ENCODE measurements at places on chromosomes 5 and 9.

- DNase-seq, result no peak
These were observed 15.4 kb upstream of the VPS13A start for GRCh38 chr9:77161966-77162365.

- no peak for DNase-seq
These were observed 466.8 kb upstream of the GRIN3A start for GRCh38 chr9:102205251-102205650.

DNA sequence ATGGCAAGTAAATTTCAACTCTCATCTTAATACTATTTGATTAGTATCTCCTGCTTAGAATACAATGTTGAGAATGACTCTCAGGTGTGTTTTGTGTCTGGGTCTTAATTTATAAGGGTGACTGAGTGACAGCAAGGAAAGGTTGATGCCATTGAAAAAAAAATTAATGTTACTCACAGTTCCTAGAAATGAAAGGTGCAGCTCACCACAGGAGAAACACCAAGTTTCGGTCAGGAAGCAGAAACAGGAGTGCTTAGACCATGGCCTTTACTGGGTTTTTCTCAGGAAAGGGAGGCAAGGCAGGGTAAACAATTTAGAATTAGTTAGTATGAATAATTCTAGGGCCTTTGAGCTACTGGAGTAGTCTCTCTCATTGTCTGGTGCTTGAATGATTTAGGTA lies 159.2 kb upstream of the C9orf72 start:
- DNase-seq, result no peak

DNA sequence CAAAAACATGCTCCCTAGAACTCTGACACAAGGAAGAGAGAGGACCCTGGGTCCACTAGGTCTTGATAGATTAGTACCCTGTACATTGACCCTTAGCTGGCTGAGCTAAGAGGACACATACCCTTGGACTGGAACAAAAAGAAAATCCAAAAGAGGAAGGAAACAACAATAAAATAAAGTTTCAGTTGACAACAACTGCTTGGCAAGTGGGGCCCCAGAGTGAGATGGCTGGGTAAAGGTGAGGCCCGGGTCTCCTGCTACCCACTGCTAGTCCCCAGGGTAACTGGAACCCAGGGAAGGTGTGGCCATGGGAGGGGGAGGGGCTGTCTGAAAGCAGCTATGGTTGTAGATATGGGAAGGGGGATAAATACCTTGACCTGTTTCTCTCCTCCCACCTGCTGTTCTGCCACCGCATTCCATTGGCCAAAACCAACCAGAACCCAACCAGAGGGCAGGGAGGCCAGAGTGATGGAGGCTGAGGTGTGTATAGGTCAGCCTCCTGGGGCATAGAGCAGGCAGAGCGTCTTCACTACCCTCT lies 11.7 kb downstream of the TAL2 start:
- no peak for DNase-seq

DNA sequence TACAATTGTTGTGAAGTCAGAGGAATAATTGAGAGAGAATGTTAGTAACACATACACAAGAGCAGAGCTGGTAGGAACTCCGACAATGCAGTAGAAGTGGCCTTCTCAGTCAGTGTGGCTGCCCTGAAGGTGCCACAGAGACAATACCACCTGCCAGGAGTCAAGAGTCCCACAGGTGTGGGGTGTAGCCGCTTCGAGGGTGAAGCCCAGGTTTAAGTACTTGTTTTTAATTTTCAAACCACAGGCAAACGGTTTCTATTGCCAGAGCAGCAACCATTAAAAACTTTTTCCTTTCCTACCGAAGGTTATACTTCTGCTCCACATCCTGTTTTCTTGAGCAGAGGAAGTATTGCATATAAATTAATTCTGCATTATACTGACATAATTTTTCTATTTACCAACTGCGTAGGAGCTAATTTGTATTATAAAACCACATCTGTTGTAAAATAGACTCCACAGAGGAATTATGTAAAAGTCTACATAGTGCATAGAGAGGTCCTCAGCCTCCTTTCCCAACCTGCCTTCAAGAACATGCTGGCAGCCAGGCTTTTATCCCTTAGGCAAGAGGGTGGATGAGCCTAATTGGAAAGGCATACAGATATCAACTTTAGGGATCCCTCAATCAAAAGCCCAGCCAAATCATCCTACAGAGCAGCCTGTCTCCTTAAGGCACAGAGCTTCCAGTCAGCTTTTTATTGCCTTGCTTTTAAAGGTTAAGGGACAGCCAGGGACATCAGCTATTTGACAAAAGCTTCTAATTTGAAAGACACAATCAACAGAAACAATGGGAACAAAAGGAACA lies 12.9 kb upstream of the ACTBL2 start:
- no peak for DNase-seq

GRCh38 chr5:117587111-117587510 lies 1012.5 kb upstream of the SEMA6A start:
- no peak for DNase-seq

- DNase-seq, result no peak
These were observed 60.6 kb downstream of the GRIN3A start for GRCh38 chr9:101677861-101678260.

DNA sequence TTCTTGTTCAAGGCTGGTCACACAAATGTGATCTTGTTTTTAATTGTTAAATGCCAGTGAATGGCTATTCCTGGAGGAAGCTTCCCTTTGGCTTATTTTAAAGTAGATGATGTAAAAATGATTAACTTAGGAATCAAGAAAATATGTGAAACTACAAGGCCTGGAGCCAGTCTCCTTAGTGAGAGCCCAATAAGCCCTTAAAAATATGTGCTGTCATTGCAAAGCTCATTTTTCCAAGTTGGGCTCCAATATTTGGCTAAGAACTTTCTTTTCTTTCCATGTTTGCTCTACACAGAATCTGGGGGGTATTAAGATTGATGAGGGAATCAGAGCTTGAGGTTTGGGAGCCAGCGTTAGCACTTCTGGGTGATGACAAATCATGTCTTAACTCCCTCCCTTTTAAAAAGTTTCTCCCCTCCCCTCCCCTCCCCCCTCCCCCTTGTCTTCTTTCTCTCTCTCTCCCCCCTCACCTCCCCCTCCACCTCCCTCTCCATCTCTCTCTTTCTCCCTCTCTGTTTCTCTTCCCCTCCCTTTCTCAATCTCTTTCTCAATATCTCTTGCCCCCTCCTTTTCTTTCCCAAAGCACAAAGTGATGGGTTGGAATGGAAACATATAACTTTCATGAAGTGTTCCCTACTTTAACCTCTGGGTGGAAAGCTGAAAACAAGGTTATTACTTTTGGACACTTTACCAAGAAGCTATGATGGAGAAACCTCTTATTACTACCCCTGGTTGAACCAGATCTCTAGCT lies 86.0 kb downstream of the FBXL7 start:
- no peak for DNase-seq

DNA sequence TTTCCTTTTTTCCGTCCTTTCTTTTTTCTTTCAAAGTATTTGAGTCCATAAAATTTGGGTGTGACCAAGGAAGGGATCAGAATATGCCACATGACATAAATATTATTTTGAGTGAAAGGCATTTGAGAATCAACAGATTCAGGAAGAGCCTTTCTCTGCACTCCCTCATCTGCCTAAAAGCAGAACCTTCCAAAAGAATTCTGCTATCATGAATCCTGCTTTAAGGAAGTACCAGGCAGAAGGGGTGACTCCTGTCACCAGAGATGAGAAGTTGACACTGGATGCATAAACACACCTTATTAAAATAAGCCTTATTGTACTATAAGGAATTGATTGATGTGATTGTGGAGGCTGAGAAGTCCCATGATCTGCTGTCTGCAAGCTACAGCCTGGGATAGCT lies 196.7 kb downstream of the SREK1 start:
- no peak for DNase-seq

GRCh38 chr9:70406434-70406862 lies 8.0 kb downstream of the KLF9 start:
- DNase-seq, result no peak

DNA sequence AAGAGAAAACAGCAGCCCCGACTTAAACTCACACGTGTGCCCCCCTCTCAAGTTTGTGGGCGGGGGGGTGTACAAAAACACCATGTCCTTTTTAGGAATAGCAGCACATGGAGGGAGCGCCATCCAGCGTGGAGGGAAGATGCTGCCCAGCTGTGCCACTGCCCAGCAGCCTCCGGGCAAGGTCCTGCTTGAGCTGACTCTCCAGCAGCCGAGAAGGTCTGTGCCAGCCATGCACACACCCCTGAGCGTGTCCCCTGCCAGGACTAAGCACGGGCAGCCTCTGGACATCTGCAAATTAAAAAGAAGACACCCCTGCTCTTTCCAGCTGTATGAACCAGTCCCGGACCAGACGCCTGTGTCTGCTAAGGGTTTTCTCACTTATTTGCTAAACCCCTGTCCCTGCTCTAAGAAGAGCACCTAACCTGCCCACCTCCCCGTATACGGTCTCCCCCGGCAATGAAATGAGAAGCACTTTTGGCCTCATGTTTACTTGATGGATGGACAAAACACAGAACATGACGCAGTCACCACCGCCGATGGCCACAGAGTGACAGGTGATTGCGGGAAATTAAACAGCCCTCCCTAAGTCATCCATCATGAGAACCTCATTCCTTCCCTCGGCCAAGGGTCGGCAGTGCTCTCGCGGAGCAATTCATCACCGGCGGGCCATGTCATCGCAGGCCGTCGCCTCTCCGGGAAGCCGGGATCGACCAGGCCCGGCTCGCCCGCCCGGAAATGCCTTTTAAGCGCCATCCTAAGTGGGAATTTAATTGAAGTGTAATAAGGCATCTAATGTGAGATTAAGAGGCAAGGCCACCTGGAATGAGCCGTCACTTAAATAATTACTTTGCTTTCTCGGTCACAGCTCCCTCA lies 96.9 kb downstream of the OLFM1 start:
- no peak for DNase-seq

DNA sequence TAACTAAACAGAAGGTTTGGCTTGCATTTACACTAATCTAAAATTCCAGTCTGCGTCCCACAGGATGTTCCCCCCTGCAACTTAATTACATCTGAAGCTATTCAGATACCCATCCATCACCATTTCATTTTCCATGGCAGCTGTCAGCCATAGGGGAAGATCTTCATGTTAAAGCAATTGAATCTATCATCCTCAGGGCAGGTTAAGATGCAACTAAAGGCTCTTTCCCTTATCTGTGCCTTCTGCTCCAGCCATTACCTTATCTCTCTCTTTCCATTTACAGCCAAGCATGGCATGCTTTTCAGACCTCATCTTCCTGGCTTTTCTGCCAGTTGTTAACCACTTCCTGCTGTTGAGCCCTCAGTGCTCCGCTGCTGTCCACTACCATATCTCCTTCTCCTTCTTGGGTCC lies 15.8 kb upstream of the HACD4 start:
- no peak for DNase-seq

DNA sequence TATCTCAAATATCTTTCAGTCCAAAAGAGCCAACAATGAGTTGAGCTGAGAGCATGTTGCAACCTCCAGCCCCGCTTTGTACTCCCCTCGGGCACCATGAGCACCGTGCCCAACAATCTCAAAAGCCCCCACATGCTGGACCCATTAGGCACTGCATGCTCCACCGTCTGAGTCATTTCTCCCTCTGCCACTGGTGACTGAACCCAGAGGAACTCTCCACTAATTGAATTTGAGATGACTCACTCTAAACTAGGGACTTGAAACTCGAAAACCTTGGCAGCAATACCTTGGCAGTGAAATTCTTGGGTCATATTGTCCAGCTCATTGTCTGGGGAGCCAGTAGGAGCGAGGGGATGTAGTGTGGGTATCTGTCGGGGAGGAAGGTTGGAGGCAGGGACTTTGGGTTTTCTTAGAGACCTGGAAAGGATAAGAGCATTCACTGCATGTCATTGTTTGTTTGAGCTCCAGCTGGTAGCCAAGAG lies 49.9 kb upstream of the SLIT3 start:
- DNase-seq, result no peak

- no peak for DNase-seq
These were observed 14.2 kb downstream of the TAL2 start for GRCh38 chr9:105676351-105676923.

DNA sequence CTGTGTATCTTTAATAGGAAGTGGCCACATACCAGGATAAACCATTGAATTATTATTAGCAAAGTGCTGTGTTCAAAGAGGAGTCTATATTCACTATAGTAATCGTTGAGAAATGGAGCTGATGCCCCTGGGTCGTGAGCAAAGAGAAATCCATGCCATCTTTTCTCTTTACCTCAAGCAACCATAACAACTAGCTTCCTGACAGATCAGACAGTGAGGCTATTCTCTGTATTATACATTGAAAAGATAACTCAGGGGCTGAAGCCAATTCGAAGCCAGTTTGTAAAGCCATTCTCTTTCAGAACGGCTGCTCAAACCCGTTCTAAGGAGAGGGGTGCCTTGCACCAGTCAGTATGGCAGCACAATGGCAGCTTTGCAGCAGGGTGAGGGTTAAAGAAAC lies 680.6 kb downstream of the SEMA5A start:
- no peak for DNase-seq

DNA sequence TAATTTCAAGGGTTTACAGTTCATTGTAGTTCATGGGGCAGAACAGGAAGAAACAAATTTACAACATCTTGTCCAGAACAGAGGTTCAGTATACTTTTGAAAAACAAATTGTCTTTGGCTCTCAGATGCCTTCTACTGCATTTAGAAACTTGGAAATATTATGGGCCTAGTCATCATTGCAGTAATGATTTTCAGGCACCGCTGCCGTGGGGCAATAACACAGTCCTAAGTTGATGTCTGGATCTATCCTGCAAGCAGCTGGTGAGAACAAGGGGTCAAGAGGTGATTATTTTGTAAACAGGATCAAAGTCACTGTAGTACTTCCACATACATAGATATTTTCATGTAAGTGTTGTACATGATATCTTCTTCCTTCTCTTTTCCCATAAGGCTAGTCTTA lies 82.5 kb upstream of the CAST start:
- no peak for DNase-seq

DNA sequence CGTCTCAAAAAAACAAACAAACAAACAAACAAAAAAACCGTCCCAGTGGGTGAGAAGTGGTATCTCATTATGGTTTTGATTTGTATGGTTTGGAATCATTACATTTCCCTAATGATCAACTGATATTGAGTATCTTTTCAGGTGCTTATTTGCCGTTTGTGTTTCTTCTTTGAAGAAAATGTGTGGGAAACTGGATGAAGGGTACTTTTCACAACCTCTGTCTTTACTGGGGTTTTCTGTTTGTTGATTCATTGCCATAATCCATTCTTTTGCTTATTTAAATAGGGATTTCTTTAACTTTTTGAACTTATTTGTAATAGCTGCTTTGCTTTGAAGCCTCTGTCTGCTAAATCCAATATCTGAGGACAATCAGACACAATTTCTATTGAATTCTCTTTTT lies 9.2 kb upstream of the BICD2 start:
- DNase-seq, result no peak

- DNase-seq, result no peak
These were observed 45.9 kb downstream of the PKD2L2 start for GRCh38 chr5:137935190-137935589.

All from stimulated activated CD8-positive, alpha-beta memory T cell treated with anti-CD3 and anti-CD28 coated beads, Interleukin-7, amount 100 ng/mL, for 1 hour (primary cell).